ENCODE measurements at places on chromosomes 3 and 15.
A peak's percentile ranks its signal among the peaks of the same experiment; 100 is the strongest.

DNA sequence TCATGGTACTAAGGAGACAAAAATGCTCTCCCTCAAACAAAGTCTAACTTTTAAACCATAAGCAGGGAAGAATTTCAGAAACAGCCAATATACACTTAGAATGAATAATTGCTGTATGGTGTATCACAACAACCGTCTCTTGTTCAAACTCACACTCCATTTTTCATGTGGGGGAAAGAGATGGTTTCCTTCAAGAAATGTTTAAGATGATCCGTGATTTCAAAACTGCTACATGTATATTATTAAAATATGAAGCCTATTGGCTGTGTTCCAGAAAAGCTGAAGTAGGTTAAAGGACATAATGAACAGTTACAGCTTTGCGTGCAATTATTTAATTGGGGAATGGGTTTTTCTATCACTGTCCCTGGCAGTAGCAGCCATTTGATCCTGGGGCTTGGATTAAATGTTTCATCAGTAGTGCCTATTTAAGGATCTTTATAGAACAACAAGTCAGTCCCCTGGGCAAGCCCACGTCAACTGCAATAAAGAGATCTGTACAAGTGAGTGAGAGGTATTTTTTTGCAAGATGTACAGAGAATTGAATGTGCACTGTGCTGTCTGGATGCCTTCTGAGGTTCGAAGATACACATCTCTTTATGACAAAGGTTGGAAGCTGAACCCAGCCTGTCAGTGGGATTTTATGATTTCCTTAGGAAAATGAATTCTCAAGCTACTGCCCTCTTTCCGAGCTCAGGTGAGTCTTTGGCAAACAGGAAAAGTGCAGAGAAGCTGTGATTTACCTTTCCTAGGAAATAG lies 337.2 kb upstream of the RARB start:
- no peak for DNase-seq

GRCh38 chr15:78457101-78457500 lies 19.1 kb downstream of the IREB2 start:
- DNase-seq = no peak

- DNase-seq = no peak
These were observed 23.6 kb downstream of the TLNRD1 start for GRCh38 chr15:81024265-81024872.

DNA sequence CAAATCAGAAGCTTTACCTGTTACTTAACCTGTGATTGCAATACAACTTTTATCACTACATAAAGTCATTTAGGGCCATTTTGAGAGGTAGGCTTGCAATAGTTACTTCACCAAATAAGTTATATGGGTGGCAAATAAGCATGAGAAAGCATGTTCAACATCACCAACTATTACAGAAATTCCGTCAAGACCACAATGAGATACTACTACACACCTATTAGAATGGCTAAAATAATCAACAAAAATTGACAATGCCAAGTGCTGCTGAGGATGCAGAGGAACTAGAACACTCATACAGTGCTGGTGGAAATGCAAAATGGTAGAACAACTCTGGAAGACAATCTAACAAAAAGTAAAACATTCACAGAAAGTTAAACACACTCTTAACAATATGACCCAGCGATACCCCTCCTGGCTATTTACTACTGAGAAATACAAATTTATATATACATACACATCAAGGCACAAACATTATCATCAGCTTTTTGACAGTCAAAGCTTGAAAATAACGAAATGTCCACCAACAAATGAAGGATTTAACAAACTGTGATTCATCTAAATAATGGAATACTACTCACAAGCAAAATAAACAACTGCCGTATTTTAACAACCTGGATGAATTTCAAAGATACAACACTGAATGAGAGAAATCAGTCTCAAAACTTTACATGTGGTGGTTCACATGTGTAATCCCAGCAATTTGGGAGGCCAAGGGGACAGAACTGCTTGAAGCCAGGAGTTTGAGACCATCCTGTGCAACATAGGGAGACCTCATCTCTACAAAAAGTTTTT lies 82.9 kb downstream of the MYO9A start:
- no peak for DNase-seq

DNA sequence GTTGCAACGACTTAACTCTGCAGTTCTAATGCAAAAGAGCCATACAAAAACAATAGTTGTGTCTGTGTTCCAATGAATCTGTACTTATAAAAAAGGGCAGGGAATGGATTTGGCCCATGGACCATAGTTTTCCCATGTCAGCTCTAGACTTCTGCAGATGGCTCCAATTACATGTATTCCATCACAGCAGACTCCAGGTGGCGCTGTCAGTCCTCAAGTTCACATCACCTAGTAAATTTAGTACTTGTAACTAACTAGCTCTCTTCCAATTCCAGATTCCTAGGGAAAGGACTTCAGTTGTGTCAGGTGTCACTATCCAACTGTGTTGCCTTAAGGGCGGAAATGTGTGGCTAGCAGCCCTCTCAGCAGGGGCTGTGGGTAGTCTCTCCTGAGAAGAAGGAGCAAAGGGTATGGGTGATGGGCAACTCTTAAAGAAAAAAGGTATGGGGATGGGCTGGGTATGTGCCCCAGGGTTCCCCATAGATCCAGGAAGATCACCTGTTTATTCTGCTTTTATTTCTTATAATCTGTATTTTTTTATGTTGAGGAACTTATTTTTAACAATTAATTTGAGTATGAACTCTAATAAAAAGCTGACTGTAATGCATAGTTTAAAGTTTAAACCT lies 36.2 kb downstream of the BBS4 start:
- DNase-seq = peak; percentile 72

GRCh38 chr3:151086484-151087456 lies 1.3 kb downstream of the MED12L start:
- peak; percentile 56 for DNase-seq

- DNase-seq = no peak
These were observed 150.9 kb downstream of the CNTN3 start for GRCh38 chr3:74463515-74463914.

GRCh38 chr3:42688487-42689420 lies 3.4 kb downstream of the KLHL40 start:
- DNase-seq = no peak

DNA sequence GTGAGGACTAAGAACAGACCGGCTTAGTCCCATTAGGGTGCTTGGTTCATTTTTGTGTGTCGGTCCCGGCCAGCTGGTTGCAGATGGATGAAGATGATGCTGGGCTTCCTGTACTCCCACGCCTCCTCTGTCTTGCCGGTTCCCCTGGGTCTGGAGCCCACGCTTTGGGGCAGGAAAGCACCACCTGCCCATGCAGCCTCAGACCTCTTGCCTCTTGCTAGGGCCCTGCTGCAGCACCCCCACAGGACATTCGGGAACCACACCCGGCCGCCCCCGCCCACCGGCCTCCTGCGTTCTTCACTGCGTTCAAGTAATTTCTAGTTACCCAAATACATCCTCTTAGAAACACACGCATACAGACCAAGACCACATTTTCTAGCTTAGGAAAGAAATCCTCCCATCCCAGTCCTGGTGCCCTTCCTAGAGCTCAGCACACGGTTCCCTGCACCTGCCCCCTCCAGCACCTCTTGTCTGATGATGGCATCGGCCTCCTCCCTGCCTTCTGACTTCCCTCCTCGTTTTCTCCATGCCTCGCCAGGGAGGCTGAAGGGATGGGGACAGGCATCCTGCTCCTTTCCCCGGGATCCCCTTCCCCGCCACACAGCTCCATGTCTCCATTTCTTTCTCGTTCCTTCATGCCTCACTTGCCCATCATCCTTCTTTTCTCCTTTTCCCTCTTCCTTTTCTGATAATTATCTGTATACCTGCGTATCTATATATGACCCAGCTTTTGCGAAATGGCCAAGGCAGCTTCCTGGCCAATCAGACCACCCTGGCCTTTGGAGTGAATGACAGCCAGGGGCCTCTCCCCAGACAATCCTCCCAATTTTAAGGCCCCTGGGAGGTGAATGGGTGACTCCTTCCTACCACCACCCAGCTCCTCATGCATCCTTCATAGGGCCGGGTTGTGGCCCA lies 30.9 kb downstream of the FAM3D start:
- no peak for DNase-seq

- DNase-seq = no peak
These were observed 119.9 kb downstream of the FOXP1 start for GRCh38 chr3:71463617-71464016.

- DNase-seq = no peak
These were observed 47.1 kb upstream of the CADPS start for GRCh38 chr3:62922326-62922725.

GRCh38 chr15:81851325-81851724 lies 194.5 kb downstream of the MEX3B start:
- no peak for DNase-seq

DNA sequence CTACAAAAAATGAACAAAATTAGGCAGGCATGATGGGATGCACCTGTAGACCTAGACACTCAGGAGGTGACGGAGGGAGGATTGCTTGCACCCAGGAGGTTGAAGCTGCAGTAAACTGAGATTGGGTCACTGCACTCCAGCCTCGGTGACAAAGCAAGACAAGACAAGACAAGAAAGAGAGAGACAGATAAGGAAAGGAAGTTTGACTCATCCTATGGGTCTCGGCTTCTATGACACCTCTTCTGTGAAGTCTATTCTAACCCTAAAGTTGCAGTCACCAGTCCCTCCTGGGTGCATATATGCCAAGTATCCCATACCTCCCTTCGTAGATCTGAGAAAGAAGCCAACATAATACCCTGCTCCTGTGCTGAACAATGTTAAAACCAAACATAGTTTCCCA lies 7.9 kb upstream of the ZMAT3 start:
- no peak for DNase-seq

DNA sequence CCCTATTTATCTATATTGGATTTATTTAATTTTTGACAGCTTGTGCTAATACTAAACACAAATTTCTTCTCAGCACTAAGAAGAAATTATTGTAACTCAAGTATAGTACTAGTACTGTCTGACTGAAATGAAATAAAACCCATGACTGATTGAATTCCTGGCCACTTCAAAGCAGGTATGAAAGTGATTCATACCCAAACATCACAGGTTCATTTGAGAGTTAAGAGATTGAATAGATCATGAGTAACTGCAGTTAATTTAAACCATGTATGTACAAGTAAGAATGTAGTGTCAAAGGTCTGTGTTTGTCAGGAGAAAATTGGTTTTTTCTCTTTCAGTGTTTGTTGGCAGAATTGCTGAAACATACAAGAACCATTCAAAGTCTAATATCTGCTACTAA lies 332.0 kb upstream of the GRM7 start:
- DNase-seq = no peak

DNA sequence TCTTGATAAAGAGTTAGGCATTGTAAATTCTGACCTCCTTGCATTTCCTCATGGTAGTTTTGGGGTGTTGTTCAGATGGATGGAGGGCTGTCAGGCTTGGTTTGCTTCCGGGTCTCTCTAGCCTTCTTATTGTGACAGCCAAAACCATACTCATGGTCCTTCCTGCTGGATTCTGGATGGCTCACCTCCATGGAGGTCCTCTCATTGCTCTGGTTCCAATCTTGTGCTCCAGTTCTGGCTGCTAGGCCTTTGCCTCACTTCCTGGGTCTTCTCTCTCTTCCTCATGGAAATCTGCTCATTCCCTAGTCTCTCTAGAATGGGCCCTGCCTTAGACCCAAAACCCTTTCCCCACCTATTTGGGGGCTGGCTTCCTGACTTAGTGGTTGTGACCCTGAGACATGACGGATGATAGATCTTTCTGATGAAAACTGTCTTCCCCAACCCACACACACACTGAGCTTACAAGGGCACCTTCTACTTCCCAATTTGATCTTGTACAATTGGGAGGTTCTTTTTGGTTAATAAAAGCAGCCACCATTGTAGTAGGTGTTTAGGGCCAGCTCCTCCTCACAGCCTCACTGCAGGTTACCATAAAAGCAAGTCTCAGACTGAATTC lies 66.2 kb upstream of the XCR1 start:
- DNase-seq = no peak

GRCh38 chr3:13189639-13190377 lies 116.6 kb upstream of the IQSEC1 start:
- DNase-seq = no peak

- DNase-seq = no peak
These were observed at the start of gene FBXL2 for GRCh38 chr3:33277193-33277882. FBXL2 (plus strand) TSS chr3:33277442; CDS start chr3:33277513, 71 bp downstream.

GRCh38 chr3:52432225-52432624 lies 12.7 kb downstream of the SEMA3G start:
- DNase-seq = no peak

DNA sequence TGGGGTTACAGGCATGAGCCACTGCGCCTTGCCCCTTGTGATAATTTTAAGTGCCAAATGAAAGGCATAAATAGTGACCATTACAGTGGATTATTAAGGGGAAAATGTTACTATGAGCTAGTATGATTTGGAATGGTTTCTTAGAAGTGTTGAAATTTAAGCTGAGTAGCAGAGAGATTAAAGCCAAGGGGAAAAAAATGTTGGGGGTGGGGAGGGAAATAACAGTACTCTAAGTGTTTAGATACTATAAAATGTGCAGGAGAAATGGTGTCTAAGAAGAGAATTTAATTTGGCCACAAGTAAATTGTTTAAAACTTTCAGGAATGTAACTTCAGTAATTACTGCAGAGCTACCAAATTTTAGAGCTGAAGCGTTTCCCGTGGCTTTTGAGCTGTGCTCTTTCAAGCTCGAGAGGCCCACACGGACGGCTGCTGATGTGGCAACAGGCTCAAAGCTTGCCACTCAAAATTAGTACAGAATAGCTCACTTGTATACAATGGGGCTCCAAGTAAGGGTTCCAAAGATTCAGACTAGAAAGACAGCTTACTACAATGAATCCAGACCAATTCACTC lies 23.9 kb upstream of the SLC12A8 start:
- no peak for DNase-seq

- no peak for DNase-seq
These were observed 71.6 kb upstream of the ACP3 start for GRCh38 chr3:132245552-132246142.

- DNase-seq = no peak
These were observed 105.3 kb upstream of the TOPAZ1 start for GRCh38 chr3:44136421-44136820.

- DNase-seq = no peak
These were observed 241.5 kb upstream of the WNT5A start for GRCh38 chr3:55728461-55729100.

DNA sequence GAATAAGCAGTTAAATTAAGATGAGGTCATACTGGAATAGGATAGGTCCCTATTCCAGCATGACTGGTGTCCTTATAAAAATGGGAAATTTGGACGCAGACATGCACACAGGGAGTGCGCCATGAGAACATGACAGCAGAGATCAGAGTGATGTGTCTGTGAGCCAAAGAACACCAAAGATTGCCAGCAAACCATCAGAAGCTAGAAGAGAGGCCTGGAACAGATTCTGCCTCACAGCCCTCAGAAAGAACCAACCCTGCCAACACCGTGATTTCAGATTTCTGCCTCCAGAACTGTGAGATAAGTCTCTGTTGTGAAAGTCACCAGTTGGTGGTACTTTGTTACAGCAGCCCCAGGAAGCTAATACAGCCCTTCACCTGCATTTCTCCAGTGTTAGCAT lies 34.7 kb downstream of the EPHB1 start:
- DNase-seq = no peak

Data from activated CD4-positive, alpha-beta T cell treated with anti-CD3 and anti-CD28 coated beads, Interleukin-2, amount 50 U/mL, for 4 hours (primary cell).